ENCODE measurements at places on chromosomes 2 and 18.
A peak's percentile ranks its signal among the peaks of the same experiment; 100 is the strongest.

DNA sequence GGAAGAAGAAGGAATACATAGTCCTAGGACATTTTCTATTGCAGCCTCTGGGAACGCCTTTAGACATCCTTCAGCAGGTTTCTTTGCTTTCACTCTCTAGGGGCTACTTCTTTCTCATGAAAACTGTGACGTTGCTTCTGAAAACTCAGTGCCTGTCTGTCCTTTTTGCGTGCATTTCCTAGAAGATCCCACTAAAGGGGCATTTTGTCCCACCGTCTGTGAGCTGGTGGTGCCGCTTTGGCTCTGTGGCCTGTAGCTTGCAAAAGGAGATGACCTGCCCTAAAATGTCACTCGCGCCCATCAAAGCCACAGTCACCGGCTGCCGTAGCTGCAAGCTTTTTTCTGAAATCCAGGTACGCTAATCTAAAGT, 579 bp downstream of the STAT4 start:
- no peak for DNase-seq

DNA sequence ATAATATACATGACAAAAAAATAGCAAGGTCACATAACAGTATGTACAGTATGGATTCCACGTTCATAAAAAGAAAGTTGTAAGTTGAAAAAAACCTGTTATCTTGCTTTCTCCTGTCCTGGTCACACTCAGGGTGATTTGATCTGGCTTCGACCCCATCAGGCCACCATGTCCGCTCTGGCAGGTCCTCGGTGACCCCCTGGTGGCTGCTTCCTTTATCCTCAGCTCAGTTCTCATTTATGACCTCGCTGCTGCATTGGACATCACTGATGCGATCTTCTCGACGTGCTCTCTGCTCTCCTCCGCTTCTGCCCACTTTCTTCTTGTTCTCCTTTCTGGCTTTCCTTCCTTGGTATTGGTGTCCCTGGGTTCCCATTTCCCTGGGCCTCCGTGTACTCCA, 29.7 kb downstream of the DGKD start:
- no peak for DNase-seq

GRCh38 chr2:217756375-217757107, 246.3 kb downstream of the TNS1 start:
- DNase-seq, result peak; percentile 87

DNA sequence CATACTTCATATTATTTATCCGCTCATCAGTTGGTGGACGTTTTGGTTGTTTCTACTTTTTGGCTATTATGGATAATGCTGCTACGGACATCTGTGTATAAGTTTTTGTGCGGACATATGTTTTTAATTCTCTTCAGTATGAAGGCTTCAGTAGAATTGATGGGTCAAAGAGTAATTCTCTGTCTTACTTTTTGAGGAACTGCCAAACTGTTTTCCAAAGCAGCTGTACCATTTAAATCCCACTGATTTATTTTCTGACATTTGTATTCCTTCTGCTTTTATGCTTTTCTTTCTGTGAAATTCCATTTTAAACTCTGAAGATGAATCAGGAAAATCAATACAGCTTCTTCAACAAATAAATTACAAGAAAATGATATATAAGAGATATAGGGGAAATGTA, 20.8 kb downstream of the FAM110C start:
- no peak for DNase-seq

DNA sequence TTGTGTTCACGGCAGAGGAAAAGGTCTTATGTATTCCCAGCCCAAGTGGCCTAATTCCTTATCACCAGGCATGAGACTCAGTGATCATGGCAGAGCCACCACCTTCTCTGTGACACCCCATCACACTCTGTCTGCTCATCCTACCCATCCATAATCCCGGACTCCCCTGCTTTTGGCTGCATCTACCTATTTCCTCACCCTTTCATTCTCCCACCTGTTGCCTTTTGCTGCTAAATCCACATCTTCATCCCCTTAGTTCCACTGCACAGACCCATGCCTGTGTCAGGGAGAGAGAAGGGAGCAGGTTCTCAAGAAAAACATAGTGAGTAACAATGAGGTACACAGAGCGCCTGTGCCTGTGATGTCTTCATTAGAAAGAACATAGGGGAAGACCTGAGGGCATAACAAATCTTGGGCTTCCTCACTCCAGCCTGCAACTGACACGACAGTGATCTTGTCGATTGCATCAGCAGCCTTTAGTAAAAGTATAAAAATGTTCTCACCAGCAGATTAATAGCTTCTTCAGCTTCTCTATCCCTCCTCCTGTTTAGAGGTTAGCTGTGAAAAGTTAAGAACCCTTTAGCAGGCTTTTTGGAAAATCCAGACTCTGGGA, 246.5 kb upstream of the SPRED2 start:
- no peak for DNase-seq

DNA sequence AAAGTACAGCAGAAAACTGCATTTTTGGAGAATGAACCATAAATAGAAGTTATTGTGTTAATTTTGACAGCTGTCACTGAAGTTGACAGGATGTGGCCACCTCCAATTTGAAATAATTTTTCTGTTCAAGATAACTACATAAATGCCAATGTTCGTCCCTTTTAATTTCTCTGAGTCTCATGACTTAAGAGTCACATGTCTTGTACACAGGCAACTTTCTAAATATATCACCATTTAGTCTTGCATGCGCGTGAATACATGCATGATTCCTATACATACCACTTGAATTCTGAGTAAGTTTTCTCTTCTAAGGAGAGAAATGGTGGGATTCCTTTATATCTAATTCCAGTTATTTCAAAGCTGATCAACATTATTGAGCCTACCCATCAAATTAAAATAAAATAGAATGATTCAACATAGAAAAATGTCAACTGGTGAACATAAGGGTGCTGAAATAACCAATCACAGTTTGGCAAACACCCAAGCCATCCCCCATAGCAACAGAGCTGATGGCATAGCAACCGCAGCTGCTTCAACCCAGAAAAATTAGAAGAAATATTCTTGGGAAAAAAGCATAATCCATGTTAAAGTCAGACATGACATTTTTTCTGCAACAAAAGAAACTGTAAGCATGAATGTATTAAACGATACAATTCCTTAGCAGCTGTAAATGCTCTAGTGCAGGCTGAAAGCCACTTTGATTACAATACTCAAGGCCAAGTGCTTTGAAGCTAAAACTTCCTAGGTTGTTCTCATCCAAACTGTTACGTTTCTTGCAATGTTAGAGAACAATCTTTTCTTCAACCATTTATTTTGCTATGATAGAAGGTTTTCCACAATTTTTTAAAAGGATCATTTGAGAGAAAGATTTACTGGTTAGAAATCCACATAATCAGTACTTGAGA, 282.7 kb downstream of the DLGAP1 start:
- no peak for DNase-seq

GRCh38 chr18:7358989-7359726, 128.3 kb downstream of the LRRC30 start:
- no peak for DNase-seq

- no peak for DNase-seq
These were observed 39.8 kb upstream of the CABLES1 start for GRCh38 chr18:23095463-23095862.

DNA sequence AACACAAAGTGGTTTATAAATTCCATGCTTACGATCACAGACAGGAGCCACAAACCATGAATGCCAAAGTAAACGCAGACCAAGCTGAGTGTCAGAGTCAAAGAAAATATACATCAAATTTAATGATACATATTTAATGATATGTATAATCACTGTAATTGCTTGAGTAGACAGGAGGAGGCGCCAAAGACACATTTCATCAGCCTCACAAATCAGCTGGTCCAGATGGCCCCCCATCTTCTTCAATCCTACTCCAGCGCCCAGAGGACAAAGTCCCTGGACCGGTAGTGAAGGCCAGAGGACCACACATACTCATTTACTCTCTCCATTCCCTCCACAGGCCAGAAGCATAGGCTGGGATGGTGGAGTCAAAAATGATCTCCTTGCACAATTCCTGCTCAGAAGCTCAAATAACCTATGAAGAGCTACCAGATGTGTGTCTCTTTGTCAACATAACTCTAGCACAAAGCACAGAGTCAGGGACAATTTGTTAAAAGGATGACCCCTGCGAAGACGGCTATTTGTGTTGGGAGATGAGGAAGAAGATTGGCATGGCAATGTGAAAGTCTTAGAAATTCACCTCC, 149.3 kb upstream of the PGAP1 start:
- no peak for DNase-seq

DNA sequence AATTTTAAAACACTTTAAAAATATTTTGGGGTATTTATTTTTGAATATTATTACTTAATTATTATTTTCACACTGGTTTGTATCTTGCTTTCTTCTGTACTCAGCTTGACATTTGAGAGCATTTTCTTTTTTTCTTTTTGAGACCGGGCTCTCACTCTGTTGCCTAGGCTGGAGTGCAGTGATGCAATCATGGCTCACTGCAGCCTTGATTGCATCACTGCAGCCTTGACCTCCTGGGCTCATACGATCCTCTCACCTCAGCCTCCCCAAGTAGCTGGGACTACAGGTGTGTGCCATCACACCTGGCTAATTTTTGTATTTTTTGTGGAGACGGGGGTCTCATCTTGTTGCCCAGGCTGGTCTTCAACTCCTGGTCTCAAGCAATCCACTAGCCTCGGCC, 79.9 kb upstream of the DLX2 start:
- DNase-seq, result no peak

- DNase-seq, result no peak
These were observed 259.1 kb downstream of the SS18 start for GRCh38 chr18:25831301-25831701.

- DNase-seq, result no peak
These were observed 143.6 kb downstream of the RTP5 start for GRCh38 chr2:242012956-242013764.

DNA sequence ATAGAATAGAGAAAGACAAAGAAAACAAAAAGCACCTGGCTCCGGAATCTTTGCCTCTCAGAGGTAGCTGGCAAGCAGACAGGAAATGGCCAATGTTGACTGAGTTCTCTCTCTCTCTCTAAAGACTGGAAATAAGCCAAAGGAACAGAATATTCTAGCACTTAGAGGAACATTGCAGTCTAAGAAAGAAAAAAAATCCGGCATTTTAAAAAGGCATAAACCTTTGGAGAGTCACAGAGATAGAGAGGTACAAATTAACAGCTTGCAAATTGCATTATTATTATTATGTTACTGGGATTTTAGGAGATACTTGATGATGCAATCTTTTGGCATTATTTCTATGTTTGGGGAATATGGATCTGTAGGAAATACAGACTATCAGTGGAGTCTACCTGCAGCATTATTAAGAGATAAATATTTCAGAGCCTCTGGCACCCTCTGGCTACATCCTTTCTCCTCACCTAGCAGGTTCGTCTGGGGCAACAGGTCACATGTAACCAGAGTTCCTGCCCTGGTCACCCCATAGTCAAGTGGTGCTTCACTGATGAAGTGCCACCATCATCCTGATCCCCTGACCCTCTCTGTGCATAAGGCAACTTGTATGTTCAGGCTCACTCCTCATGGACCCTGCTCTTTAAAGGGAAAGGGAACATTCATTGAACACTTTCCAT, 318.9 kb upstream of the ACVR2A start:
- DNase-seq, result no peak

All from progenitor cell of endocrine pancreas (in vitro differentiated cells).